ENCODE measurements at places on chromosomes 2 and 18.

GRCh38 chr2:37604716-37605115 lies 66.7 kb downstream of the CDC42EP3 start:
- DNase-seq, result no peak

DNA sequence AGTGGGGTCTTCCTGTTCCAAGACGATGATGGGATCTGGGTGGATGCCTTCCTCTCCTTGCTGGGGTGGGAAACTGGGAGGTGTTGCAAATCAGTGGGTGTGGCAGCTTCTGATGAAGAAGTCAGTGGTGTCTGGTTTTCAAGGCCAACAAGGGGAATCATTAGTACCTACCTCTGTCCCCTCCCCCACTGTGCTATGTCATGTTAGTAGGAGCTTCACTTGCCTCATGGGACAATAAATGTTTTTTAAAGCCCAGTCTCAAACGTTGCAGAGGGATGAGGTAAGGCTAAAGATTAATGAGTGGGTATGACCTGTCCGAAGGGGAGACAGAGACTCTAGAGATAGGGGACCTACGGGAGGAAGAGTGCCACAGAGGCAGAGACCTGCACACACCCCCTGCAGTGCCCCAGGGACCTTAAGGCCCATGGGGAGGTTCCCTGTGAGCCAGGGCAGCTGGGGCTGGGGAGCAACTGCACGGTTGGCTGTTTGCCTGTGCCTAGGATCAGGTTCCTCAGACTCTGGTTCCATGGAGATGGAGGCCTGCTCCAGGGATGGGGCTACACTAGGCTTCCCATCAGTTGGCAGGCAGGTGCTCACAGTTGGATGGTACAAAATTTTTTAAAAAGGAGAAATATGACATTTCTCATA lies 37.8 kb upstream of the SLC1A4 start:
- no peak for DNase-seq

GRCh38 chr2:85433511-85434089 lies 15.1 kb downstream of the SH2D6 start:
- no peak for DNase-seq

GRCh38 chr18:34929336-34929780 lies 111.9 kb upstream of the MAPRE2 start:
- DNase-seq, result no peak

DNA sequence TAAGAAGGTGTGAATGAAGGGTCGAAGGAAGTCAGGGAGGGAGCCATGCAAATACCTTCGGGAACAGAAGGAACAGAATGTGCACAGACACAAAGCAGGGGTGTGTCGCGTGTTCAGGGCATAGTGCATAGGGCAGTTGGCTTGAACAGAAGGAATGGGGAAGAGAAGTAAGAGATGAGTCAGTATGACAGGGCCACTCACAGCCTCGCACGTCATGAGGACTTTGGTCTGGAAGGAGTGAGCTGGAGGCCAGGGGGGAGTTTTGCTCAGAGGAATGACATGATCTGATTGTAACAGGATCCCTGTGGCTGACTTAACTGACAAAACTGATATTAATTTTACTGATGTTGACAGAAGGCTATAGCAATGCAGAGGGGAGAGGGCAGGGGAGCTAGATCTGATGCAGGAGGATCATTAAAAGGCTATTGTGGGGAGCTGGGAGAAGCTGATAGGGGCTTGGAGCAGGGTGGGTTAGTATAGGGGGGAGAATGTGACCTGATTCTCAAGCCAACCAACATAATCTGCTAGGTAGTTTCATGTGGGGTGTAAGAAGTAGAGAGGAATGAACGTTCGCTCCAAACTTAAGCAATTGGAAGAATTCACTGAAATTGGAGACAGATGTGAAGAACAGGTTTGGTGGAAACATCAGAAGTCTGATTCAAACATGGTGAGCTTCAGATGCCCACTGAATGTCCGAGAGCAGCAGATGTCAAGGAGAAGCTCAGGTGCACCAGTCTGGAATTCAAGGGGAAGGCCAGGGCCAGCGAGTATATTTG lies 60.4 kb upstream of the COPS8 start:
- DNase-seq, result no peak

GRCh38 chr2:235703711-235704295 lies 210.0 kb downstream of the AGAP1 start:
- no peak for DNase-seq

DNA sequence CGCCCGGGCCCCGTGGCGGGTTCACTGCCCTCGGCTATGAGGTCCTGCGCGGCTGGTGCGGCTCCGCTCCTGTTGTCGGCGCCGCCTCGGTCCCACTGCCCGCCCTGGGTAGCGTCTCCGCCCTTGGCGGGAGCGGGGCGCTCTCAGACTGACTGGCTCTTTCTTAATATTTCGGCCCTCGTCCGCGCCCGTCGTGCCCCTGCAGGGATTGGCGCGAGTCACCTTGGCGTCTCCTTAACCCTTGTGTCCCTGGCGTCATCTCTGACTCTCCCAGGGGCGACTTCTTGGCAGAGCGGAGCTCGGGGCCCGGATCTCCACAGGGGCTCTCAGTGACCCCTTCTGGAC lies 1.3 kb downstream of the PTMA start:
- peak; percentile 26 for DNase-seq

- no peak for DNase-seq
Measured at GRCh38 chr18:46343456-46343855, 239.3 kb downstream of the HAUS1 start.

DNA sequence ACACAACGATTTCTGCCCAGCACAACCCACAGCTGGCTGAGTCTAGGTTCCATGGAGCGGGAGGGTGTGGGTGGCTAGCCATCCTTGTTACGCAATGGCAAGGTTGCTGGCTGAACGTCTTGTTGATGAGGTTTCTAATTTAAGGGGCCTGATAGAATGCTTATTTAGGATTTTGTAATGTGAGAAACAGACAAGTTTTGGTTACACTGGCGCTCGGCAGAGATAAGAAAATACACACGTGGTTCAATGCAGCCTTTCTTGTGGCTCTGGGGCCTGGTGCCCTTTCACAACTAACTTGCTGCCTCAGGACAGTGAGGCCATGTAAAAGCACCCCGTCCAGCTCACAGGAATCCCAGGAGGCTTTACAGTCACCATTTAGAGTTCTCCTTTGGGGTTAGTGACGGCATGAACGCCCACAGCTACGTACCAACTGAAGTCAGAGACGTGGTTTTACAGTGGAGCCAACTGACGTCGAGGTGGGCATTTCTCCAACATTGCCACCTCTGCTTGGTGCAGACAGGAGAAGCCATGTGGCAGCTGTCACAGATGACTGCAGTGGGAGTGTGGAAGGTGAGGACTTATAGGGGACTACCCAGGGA lies 29.7 kb upstream of the PIEZO2 start:
- DNase-seq, result no peak

GRCh38 chr2:241913703-241914102 lies 44.2 kb downstream of the RTP5 start:
- DNase-seq, result no peak

DNA sequence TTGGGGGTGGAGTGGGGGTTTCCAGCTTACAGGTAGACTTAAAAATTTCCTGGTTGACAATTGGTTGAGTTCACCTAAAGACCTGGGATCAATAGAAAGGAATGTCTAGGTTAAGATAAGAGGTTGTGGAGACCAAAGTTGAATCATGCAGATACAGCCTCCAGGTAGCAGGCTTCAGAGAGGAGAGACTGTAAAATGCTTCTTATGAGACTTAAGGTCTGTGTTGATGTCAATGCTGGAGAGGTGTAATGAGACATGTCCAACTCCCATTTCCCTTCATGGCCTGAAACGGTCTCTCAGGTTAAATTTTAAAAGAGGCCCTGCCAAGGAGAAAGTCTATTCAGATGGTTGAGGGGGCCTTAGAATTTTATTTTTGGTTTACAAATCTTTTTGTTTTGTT lies 38.5 kb upstream of the RND3 start:
- DNase-seq, result no peak

DNA sequence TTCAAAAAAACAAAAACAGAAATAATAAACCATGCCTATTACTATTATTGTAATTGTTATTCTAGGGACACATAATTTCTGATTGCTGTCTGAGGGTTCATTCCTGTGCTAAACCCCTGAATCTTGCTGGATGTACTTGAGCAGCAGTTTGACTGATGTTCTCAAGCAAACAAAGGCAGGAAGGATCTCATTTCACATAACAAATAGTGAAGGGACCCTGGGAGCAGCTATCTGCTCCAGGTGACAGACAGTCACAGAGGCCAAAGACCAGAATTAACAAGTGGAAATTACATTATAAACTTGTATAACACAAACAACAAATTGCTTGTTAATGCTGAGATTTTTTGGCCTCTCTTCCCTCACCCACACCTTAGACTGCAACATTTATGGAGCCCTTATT lies 284.2 kb downstream of the THSD7B start:
- DNase-seq, result no peak

DNA sequence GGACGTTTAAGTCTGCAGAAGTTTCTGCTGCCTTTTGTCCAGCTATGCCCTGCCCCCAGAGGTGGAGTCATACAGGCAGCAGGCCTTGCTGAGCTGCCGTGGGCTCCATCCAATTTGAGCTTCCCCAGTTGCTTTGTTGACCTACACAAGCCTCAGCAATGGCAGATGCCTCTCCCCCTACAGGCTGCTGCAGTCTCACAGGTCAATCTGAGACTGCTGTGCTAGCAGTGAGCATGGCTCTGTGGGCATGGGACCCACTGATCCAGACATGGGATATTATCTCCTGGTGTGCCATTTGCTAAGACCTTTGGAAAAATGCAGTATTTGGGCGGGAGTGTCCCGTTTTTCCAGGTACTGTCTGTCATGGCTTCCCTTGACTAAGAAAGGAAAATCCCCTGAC lies 726.0 kb downstream of the ERBB4 start:
- DNase-seq, result no peak

Measured in activated effector memory CD4-positive, alpha-beta T cell treated with Interleukin-2 at 50 U/mL for 16 hours (primary cell).